ENCODE measurements at places on chromosomes 3 and 15. TPM values are rescaled to one million over a fixed set of nuclear protein-coding genes. Genes with fewer than 3 reads are reported as not detected.

The MRPS25 gene
- 88.4 TPM for total RNA-seq

The PLCL2 gene
- total RNA-seq, result 29.3 TPM

The ARMC8 gene
- 43.6 TPM for total RNA-seq

The DNAJB11 gene
- 52.8 TPM for total RNA-seq

The CNTN3 gene
- total RNA-seq, result 4.3 TPM

The CAND2 gene
- 51.0 TPM for total RNA-seq

DNA sequence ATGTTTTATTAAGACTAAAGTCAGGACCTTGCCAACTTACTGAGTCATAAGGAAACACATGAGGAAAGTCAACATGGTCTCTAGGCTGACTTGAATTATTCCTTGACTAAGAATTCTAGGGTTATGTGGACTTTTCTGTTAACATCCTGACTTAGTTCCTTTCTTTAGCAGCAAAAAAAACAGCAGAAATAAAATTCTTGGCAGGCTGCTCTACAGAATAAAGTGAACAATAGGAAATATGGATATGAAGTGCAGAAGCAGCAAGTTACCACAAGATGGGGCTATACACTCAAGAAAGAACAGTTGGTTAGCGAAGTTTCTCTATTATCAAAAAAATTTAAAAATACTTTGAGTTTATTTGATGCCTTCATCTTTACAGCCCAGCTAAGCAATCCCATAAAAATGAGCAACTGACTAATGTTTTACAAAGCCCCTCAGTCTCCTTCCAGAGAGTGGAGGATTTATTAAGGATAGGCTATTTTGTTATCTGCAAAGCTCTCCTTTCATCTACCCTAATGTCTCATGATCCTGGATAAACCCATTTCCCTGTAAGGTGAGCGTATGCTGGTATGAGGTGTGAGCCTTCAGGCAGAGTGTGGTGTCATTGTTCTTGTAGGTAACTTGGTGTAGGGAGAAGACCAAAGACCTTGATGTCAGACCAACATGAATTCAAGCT is 23.1 kb upstream of the MCCC1 start:
- no peak for DNase-seq

DNA sequence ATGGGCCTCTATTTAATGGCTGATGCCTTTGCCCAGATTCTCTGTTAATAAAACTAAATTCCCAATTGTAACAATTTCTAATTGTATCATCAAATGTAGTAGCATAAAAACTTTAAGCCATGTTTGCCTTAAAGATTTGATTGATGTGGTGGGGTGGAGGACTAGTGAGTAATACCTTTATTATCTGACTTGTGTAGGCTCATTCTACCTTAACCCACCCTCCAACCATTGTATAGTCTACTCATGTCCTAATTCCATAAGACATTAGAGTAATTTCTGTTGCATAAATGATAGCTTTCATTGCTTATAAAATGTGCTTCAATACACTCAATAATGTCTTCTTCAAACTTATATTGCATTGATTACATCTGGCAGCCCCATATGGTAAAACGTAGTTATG is 25.8 kb downstream of the SERPINI1 start:
- DNase-seq, result no peak

GRCh38 chr3:184423561-184423960 is 43.7 kb downstream of the CHRD start:
- DNase-seq, result no peak

DNA sequence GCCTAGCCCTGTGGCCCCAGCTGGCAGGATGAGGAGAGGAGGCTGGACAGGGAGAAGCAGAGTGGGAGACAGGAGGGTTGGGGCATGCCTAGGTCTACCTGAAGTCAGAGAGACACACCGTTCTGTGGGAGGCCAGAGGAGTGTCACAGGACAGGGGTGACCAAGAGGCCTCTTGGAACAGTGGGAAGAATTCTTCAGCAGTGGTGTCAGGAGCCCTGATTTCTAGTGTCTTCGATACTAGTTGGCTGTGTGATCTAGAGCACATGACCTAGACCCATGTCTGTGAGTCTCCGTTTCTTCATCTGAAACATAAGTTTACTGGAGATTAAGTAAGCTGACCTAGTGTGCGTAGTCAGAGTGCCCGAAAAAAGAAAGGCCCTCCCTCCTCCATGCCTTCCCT is 92.2 kb downstream of the EEFSEC start:
- DNase-seq, result no peak

GRCh38 chr3:50138266-50139200 is 16.6 kb upstream of the SEMA3F start:
- DNase-seq, result no peak

GRCh38 chr3:117989982-117990381 is 1044.7 kb downstream of the IGSF11 start:
- no peak for DNase-seq

DNA sequence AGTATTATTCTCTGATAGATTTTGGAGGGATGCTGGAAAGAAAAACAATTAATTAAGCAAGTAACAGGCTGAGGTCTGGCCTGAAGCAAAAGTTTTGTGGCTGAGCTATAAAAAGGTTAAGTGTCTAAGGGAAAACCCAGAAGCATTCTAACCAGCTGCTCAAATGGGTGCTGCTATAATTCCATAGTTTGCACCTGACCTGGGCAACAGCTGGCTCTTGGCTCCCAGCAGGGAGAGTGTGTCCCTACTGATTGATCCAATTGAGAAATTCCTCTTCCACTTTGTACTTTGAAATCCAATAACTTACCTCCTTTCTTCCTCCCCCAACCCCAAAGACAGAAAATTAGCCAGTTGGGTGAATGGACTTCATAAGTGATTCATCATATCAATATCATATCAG is 27.7 kb upstream of the SMAD3 start:
- DNase-seq, result no peak

GRCh38 chr3:79369306-79369705 is 398.5 kb downstream of the ROBO1 start:
- no peak for DNase-seq

GRCh38 chr3:108305484-108306172 is 9.3 kb downstream of the HHLA2 start:
- no peak for DNase-seq

GRCh38 chr3:113548501-113548900 is 16.1 kb downstream of the SIDT1 start:
- no peak for DNase-seq

DNA sequence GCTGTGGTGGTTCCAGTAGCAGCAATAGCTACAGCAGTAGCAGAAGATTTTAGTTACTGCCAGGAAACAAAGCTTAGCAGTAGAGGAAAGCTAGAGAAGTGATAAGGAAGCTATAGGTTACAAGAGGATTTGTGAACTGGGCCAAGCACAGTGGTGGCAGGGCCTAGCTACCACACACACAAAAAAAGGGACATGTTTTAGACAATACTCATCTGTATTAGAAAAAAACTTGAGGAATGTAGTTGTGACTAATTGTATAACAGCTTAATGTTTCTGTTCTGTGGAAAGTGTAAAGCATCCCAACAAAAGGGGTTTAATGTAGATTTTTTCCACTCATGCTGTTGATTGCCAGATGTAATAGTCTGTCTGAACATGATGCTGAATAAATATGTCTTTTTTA is 29.9 kb upstream of the PFN2 start:
- DNase-seq, result no peak

GRCh38 chr3:127682561-127682960 is 9.8 kb downstream of the ABTB1 start:
- no peak for DNase-seq

DNA sequence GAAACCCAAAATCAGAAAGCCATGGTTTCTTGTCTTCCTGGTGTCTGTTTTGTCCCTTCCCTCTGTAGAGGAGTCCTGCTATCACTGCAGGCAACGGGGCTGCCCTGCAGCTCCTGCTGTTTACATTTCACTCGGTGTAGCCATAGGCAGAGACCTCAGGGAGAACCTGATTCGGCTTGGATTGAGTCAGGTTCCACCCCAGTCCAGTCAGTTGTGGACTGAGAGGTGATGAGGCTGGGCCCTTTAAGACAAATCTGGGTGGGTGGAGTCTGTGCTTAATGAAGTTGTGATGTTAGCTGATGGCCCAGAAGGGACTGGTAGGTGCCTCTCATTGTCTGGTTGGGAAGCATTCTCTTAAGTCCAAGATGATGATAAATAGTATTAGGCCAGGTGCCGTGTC is 35.7 kb downstream of the FLNB start:
- no peak for DNase-seq

DNA sequence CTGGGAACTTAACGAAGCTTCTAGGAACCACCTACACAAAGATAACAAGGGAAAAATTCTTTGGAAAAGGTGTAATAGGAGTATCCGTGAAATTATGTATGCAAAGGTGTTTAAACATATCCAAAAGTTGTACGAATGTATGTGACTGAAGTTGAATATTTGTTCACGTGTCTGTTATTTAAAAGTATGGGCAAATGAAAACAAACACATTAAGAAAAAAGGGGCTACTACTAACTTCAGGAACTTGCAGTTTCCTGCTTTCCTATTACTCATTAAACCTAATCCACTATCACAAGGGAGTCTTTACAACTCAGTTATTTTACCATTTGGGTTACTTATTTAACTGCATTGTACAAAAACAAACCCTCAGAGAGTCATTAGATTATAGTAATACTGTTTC is 33.9 kb upstream of the GRAMD1C start:
- DNase-seq, result no peak

GRCh38 chr3:55516392-55517030 is 29.4 kb upstream of the WNT5A start:
- no peak for DNase-seq

DNA sequence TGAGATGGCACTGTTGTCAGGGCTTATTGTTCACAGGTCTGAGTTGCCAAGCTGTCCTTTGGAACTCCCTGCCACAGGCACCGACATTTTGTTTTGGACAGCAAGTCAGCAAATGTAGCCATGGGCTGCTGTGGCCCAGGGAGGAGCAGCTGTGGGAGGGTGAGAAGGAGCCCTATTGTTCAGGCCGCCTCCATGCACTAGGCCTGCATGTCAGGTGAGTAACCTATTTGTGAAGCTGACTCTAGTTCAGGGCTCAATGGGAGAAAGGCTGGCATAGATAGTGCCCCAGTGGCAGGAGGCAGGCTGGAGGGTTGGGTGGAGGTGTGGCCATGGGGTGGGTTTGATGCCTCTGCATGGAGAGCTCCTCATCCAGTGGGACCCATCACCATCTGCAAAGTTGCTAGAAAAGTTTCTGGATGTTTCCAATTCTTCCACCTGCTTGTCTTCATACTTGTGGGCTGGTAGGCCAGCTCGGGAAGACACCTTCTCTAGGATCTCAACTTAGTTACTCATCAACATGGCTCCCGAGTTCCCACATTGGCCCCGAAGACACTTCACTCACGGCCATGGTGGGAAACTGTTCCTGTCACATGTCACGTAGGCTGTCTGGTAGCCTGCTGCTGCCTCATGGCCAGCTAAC is 19.5 kb downstream of the AMOTL2 start:
- DNase-seq, result peak; percentile 15

DNA sequence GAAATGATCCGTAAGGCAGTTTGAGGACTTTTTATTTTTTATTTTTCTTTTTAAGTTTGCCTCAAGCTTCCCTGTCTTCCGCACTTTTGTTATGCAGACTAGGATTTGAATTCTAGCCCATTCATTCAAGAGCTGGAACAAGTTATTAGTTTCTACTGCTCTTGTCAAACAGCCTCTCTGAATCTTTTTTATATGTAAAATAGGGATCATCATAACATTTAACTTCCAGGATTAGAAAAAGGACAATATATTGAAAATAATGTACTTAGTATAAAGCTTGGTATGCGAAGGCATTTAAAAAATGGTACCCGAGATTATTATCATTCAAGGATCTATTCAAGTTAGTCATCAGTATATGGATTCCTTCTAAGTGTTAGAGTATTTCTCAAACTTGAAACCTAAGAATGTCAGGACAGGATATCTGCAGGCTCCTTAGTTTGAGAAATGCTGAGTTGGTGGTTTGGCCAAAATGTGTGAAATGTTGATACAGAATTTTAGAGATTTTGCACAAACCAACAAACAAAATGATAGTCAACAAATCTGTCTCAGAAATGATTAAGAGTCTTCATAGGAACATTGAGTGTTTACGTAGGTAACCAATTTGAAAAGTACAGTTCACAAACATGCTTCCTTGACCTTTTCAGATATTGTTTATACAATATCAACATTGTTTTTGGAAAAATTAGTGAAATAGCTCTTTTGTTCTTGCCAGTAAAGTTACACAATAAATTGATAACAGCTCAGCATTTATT is 40.5 kb upstream of the IGSF10 start:
- DNase-seq, result no peak

DNA sequence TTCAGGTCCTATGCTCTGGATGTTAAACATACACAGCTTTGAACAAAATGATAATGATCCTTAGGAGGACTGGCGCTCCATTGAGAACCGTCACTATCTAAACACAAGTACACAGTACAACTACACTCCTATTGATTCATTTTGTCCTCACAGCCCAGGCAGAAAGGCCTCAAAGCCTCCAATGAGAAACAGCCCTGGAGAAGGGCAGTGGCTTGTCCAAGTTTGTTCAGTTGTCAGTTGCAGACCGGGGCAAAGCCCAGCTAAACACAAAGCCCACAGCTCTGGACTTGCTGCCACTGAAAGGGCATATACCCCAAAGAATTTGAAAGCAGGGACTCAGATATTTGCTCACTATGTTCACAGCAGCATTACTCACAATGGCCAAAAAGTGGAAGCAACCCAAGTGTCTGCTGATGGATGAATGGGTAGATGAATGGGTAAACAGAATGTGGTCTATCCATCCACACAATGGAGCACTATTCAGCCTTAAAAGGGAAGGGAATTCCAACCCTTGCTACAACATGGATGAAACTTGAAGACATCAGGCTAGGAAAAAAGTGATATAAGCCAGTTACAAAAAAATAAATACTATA is 34.7 kb downstream of the NUP210 start:
- no peak for DNase-seq

- peak; percentile 84 for DNase-seq
These were observed 100.0 kb upstream of the IGF1R start for GRCh38 chr15:98548139-98548971.

GRCh38 chr15:33048255-33048654 is 146.3 kb downstream of the FMN1 start:
- DNase-seq, result no peak

DNA sequence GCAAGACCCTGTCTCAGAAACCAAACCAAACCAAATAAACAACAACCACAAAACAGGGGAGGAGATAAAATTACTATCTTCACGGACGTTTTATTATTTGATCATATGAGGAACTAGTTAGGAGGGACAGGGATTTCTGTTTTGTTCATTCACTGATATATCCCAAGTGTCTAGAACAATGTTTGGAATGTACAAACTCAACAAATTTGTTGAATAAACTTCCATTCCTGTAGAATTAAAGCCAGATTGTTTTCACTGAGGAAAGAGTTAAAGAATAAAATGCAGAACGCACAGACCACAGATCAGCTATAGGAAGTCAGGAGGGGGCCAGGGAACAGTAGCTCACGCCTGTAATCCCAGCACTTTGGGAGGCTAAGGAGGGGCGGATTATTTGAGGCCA is 6.5 kb upstream of the STRC start:
- no peak for DNase-seq

All from left cardiac atrium (tissue), 4 donors.